ENCODE measurements at places on chromosomes 2 and 18. TPM values are rescaled to one million over a fixed set of nuclear protein-coding genes. Genes with fewer than 3 reads are reported as not detected.

The MGAT4A gene
- not detected for polyA plus RNA-seq

The AOX1 gene
- 10.2 TPM for polyA plus RNA-seq

The DLX1 gene
- polyA plus RNA-seq: 1.4 TPM

The PDE6D gene
- polyA plus RNA-seq: 28.7 TPM

The CGREF1 gene
- 4.8 TPM for polyA plus RNA-seq

The SERPINB12 gene
- polyA plus RNA-seq: not detected

The DYSF gene
- 1.3 TPM for polyA plus RNA-seq
